ENCODE measurements at places on chromosomes 5 and 9.

GRCh38 chr9:133031496-133031911 is 707 bp downstream of the GTF3C5 start:
- DNase-seq: no peak

- no peak for DNase-seq
These were observed 93.6 kb downstream of the CYFIP2 start for GRCh38 chr5:157359356-157360055.

DNA sequence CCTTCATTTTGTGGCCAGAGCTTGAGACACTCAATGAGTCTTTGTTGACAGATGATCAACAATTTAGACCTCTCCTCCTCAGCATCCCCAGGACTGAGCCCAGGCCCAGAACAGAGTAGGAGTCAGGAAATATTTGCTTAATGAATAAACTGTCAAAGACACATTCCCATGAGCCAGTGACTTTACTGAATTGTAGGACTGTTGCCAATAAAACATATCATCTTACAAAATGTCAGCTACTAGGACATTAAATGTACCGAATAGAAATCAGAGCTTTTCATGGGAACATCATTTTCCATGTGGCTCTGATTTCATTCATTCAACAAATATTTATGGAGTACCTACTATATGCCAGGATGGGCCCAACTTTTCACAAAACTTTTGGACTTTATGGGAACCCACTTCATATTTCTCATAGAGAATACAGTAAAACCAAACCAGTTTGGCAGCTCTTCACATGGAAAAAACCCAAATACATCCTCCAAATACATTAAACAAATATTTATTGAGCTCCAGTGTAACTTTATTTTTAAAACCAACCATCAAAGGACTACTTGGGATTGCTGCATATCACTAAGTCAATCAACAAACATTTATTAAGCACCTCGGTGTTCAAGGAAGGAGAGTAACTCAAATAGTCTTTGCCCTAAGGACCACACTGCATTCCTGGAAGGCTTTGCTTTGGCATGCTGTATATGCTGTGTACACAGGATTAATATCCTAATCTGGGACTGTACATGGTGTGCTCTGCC is 11.4 kb downstream of the VDAC1 start:
- DNase-seq: no peak

- no peak for DNase-seq
These were observed 154.8 kb downstream of the RAB3C start for GRCh38 chr5:58737671-58738070.

GRCh38 chr9:84230355-84231145 is 110.0 kb downstream of the SLC28A3 start:
- no peak for DNase-seq

DNA sequence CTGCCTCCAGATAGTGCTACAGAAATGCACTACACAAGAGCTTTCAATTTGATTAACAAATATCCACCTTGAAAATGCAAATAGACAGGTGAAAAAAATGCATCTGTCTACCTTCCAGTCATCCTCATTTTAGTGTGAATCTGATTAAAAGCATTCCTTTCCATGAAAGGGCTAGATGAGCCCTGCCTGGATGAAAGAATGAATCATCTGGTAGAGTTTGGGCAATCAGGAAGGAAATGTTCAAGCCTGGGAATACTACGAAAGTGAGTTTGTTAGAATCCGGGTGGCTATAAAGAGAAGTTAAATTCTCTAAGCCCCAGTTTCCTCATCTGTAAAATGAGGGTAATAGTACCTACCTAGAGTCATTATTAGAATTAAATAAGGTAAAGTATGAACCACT is 142.6 kb downstream of the FAM114A2 start:
- DNase-seq: no peak

DNA sequence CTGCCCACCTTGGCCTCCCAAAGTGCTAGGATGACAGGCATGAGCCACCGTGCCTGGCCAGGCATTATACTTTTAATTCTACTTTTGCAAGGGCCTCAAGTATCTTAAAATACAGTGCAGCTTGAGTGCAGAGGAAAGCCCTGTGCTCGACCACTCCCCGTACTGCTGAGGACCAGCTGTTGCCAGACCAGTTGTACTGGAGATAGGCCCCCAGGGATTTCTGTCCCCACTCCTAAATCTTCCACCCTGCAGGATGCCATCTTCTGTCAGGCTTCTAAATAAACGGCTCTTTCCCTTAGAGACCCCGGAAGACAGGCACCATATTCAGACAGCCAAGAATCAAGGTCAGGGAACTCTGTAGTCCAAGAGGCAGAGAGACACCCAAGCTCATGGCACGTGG is 16.6 kb upstream of the PSMD5 start:
- DNase-seq: no peak

GRCh38 chr5:78627766-78628165 is 20.8 kb downstream of the LHFPL2 start:
- DNase-seq: no peak

DNA sequence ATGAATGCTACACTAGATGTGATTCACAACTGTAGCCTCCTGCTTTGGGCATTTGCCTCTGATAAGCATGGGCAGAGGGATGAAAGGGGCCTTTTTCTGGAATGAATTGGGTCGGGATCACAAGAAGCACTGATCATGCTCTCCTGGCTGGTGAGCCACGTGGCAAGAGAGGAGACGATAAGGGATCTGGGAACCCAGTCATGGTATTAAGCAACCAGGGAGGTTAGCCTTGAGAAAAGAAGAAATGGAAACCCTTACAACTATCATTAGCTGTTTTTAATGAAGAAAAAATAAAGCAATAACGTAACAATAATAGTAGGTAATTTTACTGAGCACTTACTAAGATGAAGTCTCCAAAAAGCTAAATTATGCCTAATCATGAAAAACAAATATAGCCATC is 50.0 kb upstream of the RAI14 start:
- no peak for DNase-seq

GRCh38 chr9:106600955-106601560 is 261.9 kb upstream of the ZNF462 start:
- no peak for DNase-seq

GRCh38 chr9:26171691-26172090 is 493.4 kb upstream of the TUSC1 start:
- DNase-seq: no peak

GRCh38 chr5:107415762-107416161 is 255.0 kb downstream of the EFNA5 start:
- no peak for DNase-seq

GRCh38 chr9:130466537-130467217 is 21.9 kb downstream of the ASS1 start:
- DNase-seq: no peak

- DNase-seq: no peak
These were observed 6.3 kb downstream of the ERBIN start for GRCh38 chr5:65932676-65933075.

DNA sequence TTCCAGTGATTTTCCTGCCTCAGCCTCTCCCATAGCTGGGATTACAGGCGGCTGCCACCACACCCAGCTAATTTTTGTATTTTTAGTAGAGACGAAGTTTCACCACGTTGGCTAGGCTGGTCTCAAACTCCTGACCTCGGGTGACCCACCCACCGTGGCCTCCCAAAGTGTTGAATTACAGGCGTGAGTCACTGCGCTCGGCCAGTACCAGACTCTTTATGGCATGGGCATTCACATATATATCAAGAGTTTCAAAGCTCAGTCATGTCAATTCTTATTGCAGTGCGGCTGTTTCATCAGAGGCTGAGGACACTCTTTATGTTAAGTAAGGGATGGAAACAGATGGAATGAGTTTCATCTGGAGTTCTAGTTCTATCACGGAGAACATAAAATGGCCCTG is 315.2 kb upstream of the CDH6 start:
- no peak for DNase-seq

- no peak for DNase-seq
These were observed 522.5 kb downstream of the TLE4 start for GRCh38 chr9:80094176-80094771.

GRCh38 chr5:171624396-171624795 is 161.2 kb upstream of the SMIM23 start:
- no peak for DNase-seq

DNA sequence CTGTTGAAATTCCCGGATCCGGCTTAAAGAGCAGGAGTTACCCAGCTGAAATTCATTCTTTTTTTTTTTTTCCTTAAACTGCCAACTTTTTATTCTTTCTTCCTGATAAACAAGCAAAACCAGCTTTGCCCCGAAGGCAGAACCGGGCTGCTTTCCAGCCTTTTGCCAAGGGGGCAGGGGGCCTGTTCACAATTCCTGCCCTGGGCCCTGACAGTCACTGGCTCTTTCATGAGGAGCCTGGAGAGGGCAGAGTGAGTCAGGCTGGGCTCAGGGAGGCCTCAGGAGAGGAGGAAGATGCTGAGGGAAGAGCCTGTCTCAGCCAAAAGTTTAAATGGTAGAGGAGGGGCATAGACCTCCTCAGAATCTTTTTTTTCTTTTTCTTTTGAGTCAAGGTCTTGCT is 4.8 kb downstream of the GLIPR2 start:
- DNase-seq: no peak

DNA sequence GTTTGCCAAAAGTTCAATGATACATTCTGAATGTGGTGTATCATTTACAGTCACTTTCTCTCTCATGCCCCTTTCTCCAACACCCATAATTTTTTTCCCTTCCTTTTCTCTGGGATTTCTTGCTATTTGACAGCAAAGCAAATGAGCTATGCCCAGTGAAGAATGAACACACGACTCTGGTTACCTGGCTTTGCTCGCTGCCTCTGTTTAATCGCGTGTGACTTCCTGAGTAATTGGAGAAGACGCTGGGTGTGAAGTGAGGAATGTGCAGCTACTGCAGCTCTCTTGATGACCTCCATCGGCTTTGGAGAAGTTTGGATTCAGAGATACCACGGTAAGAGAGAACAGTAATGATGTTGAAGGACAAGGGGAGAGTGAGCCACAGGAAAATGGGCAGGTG is 651.8 kb downstream of the KIF4B start:
- no peak for DNase-seq

DNA sequence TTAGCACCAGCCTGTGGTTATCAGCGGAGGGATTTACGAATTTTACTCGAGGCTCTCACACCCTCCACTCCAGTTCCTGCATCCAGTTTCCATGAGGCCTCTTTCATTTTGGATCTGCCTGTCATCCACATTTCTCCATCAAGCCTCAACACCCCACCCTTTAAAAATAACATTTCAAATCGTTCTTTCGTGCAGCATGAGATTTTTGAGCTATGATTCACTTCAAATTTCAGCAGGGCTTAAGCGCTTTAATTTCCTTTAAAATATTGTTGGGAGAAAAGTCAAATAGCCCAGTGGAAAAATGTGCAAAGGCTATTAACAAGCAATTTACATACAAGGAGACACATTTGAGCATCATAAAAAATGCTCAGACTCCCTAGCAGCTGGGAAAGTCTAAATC is 103.2 kb downstream of the MSX2 start:
- no peak for DNase-seq

DNA sequence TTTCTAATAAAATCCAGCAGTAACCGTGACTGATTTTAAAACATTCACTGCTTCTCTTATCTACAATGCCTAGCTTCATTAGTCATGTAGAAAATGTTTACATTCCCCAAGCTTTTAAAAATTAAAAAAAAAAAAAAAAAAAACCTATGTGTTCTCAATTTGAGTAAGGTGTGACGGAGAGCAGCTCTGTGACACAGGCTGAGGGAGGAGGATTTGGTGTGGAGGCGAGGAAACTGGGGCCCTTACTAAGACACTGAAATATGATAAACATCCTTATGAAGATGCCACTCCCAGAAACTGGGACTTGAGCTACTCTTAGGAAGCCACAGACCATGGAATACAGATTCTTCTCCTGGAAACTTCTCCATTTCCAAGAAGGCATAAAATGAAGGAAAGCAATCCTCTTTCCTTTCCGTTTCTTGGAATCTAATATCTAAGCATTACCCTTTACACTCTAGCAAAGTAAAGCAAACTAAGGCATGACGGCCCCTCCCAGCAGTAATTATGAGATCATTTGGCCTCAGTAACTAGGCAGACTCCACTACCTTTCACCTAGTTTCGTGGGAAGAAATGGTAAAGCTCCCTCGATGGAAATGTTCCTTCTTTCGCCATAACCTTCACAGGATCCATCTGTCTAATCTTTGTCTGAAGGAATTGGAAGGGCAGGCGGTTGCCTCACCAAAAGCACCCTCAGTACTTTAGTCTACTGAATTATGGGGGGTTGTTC is 23.5 kb downstream of the GRAMD2B start:
- DNase-seq: no peak

DNA sequence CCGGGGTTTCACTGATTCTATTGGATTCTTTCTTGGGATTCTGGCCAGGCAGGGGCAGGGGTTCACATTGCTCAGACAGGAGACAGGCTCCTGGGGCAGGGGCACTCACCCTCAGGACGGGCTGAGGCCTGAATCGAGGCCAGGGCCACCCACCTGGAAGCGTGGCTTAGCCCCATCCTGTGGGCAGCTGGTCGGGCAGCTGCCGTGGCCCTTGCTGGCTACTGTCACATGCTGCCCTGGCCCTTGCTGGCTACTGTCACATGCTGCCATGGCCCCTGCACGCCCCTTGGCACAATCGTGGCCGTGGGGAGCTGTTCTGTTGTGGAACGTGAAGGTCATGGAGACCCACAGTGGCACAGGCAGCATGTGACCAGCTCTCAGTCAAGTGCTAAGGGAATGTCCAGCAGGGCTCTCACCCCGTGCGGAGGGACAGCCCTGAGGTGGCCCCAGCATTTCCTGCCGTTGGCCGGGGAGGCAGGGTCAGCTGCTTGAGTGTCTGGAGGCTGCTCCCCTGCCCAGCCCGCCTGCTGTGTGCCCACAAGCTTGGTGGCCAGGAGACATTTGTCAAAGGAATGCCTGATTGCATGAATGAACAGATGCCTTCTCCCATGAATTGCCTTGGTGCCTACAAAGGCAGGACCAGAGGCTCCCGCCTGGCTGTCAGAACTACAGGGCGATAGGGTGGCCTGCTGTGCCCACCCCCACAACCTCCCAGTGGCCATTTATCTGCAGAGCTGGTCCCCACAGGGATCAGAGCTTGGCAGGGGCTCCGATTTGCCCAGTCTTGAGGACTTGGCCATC is 16.9 kb upstream of the TMEM250 start:
- no peak for DNase-seq

GRCh38 chr9:137308057-137308619 is 6.1 kb upstream of the NRARP start:
- DNase-seq: no peak

GRCh38 chr9:114820776-114821501 is 15.1 kb upstream of the TNFSF15 start:
- DNase-seq: no peak

- peak; percentile 23 for DNase-seq
These were observed 175.9 kb downstream of the ERCC6L2 start for GRCh38 chr9:96051423-96051822.

- DNase-seq: peak; percentile 64
These were observed 500.6 kb downstream of the EBF1 start for GRCh38 chr5:158599157-158599556.

GRCh38 chr5:103490030-103490739 is 72.4 kb downstream of the NUDT12 start:
- DNase-seq: no peak

- no peak for DNase-seq
These were observed 971 bp downstream of the PHYKPL start for GRCh38 chr5:178231539-178232123.

- no peak for DNase-seq
These were observed 13.2 kb upstream of the ADRA1B start for GRCh38 chr5:159903131-159903530.

- no peak for DNase-seq
These were observed 65.3 kb downstream of the ARHGEF37 start for GRCh38 chr5:149646564-149646963.
